ENCODE measurements at places on chromosomes 11 and 22. TPM values are rescaled to one million over a fixed set of nuclear protein-coding genes. Genes with fewer than 3 reads are reported as not detected.

DNA sequence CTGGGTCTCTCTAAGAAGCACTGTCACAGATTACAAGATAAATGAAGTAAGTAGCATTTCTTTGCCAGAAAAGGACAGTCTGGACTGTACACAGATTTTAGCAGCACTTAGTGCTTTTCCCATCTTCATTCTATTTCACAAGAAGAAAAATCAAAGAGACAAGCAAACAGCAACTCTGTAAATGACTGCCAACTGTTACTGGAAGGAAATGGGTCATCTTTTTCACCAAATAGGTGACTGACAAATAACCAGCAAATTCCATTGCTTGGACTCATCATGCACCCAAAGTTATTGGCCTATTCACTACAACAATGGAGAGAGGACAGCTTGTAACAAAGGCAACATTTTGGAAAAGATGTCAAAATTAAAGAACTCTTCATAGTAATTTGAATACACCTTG lies 28.9 kb upstream of the CARD18 start:
- DNase-seq: no peak

DNA sequence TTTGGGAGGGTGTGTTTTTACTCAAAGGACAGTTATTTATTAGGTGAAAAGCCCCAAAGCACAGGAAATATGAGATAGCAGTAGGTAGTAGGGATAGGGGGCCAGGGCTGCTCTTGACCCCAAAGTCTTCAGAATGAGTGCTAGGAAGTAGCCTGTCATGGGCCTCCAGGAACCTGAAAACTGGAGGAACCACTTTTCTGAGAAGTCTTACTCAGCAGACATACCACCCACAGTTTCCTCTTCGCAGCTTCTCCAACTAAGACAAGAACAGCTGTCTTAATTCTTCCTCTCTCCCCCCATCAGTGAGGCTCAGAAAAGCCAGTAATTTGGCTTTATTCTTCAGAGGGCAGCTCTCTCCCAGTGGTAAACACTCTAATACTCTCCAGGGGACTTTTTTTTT lies 84.0 kb upstream of the CTSC start:
- DNase-seq: no peak

DNA sequence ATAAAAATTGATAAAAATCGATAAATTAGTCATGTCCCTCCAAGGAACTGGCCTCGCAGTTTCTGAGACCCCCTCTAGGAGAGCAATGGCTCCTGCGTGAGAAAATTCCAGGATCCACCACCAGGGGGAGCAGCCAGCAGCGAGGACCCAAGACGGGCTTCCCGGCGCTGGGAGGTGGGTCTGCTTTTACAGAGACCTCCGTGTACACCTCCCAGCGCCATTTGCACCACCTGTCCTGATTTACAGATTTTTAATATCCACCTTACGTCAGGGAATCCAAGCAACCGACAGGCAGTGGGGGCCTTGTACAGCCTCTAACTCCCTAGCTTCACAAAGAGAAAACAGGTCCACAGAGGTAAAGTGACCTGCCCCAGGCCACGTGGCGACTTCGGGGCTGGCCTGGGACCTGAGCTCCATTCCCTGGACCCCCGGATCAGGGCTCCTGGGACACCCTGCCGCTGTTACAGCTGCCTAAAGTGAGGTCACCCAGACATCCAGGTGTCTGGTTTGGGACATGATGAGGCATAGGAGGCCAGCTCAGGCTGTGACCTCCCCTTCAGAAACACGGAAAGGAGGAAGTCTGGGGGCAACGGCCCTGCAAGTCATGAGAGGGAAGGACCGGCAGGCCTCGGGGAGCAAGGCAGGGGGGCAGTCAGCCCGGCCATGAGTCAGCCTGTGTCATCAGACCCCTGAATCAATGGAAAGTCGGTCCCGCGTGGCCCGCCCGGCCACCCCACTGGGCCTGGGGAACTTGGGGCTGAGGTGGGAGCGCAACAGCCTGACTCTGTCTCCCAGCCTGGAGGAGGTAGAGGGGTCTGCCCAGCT lies 3.5 kb downstream of the OSM start:
- DNase-seq: no peak

DNA sequence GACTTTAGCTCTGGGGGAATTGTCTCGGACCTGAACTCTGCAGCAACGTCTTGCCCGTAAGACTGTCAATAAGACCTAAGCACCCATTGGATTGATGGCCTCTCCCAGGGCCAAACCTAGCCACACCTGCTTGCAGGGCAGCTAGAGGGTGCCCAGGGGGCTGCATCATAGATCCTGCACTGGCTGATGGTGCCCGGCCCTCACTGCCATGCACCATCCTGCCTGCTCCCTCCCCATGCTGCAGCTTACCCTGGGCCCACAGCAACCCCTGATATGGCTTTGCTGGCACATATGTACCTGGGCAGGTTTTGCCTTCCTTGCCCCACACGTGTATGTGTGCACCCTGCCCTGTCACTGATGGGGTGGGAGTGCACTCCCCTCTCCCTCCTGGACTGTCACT lies 8.9 kb upstream of the BBOX1 start:
- no peak for DNase-seq

GRCh38 chr11:18313965-18314763 lies 7.8 kb downstream of the HPS5 start:
- no peak for DNase-seq

DNA sequence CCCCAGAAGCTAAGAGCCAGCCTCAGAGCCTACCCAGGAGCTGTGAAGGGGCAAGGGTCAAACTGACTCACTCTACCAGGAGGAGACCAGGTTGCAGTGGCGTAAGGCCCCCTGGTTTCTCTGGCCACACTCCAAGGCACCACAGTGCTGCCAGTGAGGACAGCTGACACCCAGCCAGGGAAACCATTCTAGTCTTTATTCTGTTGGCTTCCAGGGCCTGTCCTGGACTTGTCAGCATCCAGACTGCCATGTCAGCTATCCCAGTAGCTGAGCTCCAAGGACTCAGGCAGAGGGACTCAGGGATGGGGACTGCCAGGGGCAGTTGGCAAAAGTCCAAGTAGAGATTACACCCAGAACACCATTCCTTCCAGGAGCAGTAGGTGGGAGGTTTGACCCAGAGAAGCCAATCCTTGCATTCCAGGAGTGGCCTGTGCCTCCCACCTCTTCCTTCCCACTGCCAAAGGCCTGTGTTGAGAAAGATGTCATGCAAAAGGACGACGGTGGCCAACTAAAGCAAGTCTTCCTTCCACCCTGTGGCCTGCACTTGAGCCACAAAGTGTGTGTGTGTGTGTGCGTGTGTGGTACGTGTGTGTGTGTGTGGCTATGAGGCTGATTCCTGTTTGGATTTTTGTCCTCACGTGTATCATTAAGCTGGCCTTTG lies 3.6 kb upstream of the MAPK8IP1 start:
- no peak for DNase-seq

- DNase-seq: no peak
Measured at GRCh38 chr11:12241401-12241800, 131.0 kb downstream of the MICAL2 start.

GRCh38 chr22:26674211-26675190 lies 17.1 kb downstream of the MIAT start:
- no peak for DNase-seq

DNA sequence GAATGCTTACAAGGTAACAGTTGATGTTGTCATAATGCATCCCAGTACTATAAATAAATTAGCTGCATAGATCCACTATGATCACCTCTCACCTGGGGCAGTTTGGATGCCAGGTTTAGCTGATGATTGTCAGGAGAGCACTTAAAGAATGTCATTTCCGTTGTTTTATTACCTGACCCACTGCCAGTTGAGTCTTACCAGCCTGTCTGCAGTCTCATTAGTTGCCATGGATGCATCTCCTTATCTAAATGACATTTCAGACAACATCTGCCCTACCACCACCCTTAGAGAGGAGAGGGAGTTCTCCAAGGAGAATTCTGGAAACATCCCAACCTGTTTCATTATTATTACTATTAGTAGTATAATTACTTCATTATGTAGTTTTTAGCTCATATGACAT lies 339.1 kb upstream of the API5 start:
- DNase-seq: no peak

DNA sequence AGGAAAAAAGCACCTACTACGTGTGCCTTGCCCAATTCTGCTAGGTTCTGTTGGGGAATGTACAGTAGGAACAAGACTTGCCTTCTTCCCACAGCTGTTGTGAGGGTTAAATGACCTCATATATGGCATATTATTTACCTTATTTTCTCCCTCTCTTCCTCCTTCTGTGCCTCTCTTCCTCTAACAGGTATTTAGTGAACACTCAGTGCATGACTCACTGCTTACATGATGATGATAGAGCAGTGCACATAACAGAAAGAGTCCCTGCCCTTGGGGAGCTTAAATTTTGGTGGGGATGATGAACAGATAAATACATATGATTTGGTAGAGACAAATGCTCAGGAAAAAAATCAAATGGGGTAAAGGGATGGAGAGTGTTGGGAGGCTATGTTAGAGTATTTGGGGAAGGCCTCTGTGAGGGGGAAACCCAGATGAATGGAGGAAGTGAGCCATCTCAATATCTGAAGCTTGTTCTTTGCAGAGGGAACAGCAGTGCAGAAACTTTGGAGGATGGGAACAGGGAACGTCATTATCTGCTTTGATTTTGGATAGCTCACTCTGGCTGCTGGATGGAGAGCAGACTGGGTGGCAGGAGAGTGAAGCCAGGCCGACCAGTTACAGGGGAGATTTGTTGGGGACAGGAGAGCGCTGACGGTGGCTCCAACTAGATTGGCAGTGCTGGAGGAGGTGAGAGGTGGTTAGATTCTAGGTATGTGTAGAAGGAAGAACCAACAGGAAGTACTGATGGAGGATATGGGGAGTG lies 95.5 kb upstream of the TENM4 start:
- no peak for DNase-seq

- DNase-seq: peak; percentile 18
Measured at GRCh38 chr11:72752088-72752914, at the start of gene ARAP1. Gene ARAP1, minus strand, starts transcription at chr11:72752408. Its CDS starts 25,280 bp downstream, at chr11:72727128.

DNA sequence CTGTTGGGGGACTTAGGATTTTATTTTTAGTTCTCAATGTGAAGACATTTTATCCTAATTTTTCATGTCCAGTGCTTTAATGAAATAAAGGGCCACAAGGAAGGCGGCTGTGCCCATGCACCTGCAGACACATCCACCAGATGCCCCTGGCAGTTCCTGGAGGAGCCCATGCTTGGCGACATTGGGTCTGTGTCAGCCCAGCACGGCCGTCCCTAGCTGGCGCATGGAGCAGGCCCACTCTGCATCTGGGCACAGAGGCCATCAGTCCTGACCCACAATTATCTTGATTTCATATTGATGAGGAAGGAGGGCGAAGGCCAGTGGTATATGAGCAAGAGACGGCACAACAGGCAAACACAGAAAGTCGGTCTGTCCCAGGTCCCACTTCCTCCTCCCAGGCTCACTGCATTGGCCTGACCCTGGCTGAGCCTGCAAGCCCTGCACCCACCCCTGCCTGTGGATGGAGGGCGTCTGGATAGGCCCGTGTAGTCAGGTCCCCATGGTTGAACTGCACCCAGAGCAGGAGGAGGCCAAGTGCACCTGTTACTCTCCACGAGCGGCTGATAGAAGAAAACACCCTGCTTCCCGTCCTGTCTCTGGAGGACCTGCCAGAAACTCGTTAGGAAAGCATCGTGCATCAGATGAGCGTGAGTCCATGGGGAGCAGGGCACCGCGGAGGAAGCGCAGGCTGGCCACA lies 296.9 kb downstream of the BRD1 start:
- no peak for DNase-seq

DNA sequence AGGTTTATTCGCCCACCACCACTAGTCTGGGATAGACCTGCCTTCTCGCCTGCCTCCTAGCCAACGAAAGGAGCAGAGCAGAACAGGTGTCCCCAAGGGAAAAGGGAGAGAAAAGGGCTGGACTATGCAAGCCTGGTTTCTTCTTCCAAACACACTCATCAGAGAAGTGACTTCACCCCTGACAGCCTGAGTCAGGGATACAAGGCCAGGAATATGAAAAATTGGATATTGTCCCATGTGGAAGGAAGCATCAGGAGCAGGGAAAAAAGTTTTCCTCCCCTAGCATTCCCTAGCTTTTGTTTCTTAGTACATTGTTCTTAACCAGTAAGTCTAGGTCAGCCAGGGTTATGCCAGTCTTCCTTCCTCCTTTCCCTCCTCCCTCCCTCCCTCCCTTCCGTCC lies 56.9 kb upstream of the TNRC6B start:
- no peak for DNase-seq

DNA sequence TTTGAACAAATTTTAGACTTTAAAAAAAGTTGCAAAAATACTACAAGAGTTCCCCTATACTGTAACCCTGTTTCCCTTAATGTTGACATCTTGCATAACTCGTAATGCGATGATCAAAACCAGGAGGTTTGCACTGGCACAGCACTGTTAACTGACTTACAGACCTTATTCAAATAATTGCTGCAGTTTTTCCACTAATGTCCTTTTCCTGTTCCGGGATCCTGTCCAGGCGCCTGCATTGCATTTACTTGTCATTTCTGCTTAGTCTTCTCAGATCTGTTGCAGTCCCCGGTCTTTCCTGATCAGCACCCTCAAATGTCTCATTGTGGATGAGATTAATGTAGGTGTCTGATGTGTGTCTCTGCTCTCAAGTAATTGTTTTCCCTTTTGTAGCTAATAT lies 32.0 kb downstream of the APLP2 start:
- DNase-seq: no peak

GRCh38 chr11:67320011-67320410 lies 16.7 kb downstream of the SSH3 start:
- no peak for DNase-seq

DNA sequence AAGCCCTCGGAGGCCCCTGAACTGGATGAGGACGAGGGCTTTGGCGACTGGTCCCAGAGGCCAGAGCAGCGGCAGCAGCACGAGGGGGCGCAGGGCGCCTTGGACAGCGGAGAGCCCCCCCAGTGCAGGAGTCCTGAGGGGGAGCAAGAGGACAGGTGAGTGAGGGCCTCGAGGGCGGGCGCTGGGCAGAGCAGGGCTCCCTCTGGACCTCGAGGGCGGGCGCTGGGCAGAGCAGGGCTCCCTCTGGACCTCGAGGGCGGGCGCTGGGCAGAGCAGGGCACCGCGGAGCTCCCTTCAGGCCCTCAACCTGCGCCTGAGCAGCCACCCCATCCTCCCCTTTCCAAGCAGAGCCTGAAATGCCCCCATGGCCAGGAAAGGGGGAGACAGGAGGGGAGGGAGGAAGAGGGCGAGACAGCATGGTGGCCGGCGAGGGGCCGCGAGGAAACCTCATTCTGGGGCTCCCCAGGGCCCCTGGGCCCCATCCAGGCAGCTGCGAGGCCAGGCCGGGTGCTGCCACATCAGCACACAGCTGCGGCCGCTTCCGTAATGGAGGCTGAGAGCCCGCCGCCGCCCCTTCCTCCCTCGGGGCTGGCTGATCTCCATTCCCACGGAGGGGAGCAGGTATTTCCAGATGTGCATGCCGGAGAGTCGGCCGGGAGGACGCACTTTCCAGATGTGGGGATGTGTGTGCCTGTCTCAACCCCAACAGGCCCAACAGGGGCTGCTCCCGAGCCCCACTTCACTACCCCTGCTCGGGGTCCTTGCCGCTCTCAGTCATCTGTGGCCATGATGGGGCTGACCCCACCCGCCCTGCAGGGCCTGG lies 10.0 kb downstream of the PRR33 start:
- DNase-seq: no peak

BTG4 gene
- total RNA-seq: not detected

TCN1 gene
- total RNA-seq: not detected

CTSW gene
- total RNA-seq: 13.7 TPM

PGA5 gene
- total RNA-seq: not detected

BATF2 gene
- total RNA-seq: 2.6 TPM

CEP126 gene
- 11.3 TPM for total RNA-seq

SYCE3 gene
- not detected for total RNA-seq

Measured in thoracic aorta (tissue), 2 donors.